ENCODE measurements at places on chromosomes 12 and 14.

DNA sequence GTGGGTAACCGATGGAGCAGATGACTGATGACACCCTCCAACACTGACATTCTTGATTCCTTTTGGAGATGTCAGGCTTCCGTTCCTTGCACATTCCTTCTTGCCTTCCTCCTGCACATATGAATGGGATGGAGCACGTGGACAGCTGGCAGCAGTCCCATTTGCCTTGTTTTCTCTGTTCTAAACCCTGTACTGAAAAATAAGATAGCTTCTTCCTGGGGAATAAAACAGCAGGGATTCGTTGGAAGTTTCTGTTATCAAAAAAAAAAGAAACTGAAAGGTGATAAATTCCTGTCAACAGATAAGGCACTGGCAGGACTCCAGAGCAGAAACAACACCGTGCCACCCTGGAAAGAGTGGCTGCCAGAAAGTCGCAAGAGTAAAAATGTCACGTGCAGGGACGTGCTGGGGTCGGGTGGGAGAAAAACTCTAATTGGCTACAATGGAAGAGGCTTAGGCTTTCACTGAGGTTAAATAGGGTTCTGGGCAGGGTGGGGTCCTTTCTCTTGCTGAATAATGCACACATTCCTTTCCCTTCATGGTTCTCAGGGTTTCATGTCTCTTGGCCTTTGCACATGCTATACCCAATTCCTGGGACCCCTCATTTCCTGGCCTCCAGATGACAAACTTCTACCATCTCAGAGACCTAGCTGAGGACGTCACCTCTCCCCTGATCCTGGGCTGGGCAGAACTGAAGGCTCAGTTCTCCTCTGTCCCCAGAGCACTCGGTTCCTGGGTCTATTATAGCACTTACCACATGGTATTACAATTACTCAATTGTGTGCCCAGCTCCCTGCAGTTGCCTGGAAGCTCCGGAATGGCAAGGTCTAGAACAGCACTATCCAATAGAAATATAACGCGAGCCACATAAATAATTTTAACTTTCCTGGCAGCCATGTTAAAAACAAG lies 7.0 kb upstream of the NUAK1 start:
- H3K27me3 ChIP-seq = no peaks in the 10 kb centered on the region
- H3K4me1 ChIP-seq = peaks cover 23% of the 10 kb centered on the region
- H3K27ac ChIP-seq = no peak overlapping the region
- no peak overlapping the region for H3K4me3 ChIP-seq

- DNase-seq = no peak
- peaks cover 4% of the 10 kb centered on the region for H3K4me1 ChIP-seq
- no peaks in the 10 kb centered on the region for H3K36me3 ChIP-seq
- H3K27ac ChIP-seq = no peak overlapping the region
- no peak overlapping the region for H3K4me3 ChIP-seq
These were observed 440.4 kb downstream of the ADAMTS20 start for GRCh38 chr12:43111608-43112007.

DNA sequence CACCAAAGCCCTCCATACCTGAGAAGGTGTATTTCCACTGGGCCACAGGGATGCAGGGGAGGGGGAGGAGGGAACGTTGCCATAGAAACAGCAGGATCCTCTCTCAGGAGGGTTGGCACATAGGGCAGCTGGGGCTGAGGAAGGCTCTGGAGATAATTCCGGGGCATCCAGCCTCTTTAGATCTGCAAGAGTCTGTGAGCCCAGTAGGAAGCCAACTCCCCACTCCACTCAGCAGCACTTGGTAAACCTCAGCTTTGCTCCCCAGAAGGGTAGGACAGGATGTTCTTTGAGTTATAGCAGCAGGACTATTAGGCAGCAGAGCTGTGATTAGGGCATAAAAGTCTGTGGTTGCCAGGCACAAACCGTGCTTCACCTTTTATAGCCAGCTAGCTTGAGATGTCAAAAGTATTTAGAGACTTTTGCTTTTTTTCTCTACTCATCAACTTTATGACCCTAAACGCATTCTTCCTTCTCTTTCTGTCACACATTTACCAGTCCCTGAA lies 7.8 kb upstream of the PLEKHG3 start:
- H3K4me3 ChIP-seq = no peak overlapping the region
- no peaks in the 10 kb centered on the region for H3K36me3 ChIP-seq
- H3K4me1 ChIP-seq = no peaks in the 10 kb centered on the region
- H3K27me3 ChIP-seq = peaks cover 50% of the 10 kb centered on the region
- no peak for DNase-seq

- H3K27ac ChIP-seq = peak overlapping the region; percentile 70
- peaks cover 5% of the 10 kb centered on the region for H3K27me3 ChIP-seq
- DNase-seq = no peak
- peaks cover 35% of the 10 kb centered on the region for H3K4me1 ChIP-seq
- H3K4me3 ChIP-seq = peak overlapping the region; percentile 9
- no peaks in the 10 kb centered on the region for H3K36me3 ChIP-seq
These were observed 57.3 kb upstream of the ELK3 start for GRCh38 chr12:96136725-96137378.

- H3K4me3 ChIP-seq = no peak overlapping the region
- no peaks in the 10 kb centered on the region for H3K27me3 ChIP-seq
- peaks cover 43% of the 10 kb centered on the region for H3K4me1 ChIP-seq
- DNase-seq = no peak
- H3K27ac ChIP-seq = no peak overlapping the region
These were observed 590 bp downstream of the SCNN1A start for GRCh38 chr12:6374786-6375160.

- no peaks in the 10 kb centered on the region for H3K36me3 ChIP-seq
- H3K27ac ChIP-seq = peak overlapping the region; percentile 58
- H3K27me3 ChIP-seq = no peaks in the 10 kb centered on the region
- peak; percentile 96 for DNase-seq
- peaks cover 30% of the 10 kb centered on the region for H3K4me1 ChIP-seq
These were observed 8.6 kb upstream of the ASB2 start for GRCh38 chr14:93984987-93985410.

DNA sequence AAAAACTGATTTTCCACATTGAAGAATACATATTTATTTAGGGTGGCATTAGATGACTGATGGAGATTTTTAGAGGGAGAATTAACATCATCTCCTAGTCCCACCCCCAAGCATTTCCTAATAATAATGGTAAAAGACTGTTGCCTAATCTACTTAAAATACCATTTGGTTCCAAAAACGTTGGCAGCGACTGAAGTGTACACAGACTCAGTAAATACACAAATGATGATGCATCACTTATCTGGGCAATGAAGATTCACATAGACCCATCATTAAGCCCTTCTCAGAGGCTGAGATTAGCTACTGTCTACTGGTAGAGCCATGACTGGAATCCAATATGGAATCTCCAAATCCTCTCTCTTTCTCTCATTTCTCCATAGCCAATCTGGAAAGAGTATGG lies 18.2 kb downstream of the RTN1 start:
- no peak overlapping the region for H3K4me3 ChIP-seq
- no peaks in the 10 kb centered on the region for H3K27me3 ChIP-seq
- H3K27ac ChIP-seq = no peak overlapping the region
- H3K4me1 ChIP-seq = no peaks in the 10 kb centered on the region
- H3K36me3 ChIP-seq = no peaks in the 10 kb centered on the region

All from osteoblast (primary cell).